ENCODE measurements at places on chromosomes 1 and 21. TPM values are rescaled to one million over a fixed set of nuclear protein-coding genes. Genes with fewer than 3 reads are reported as not detected.

NTMT2 gene
- polyA plus RNA-seq: not detected

PRAMEF6 gene
- not detected for polyA plus RNA-seq

CFHR5 gene
- not detected for polyA plus RNA-seq

C1orf141 gene
- polyA plus RNA-seq: not detected

CNKSR1 gene
- 85.0 TPM for polyA plus RNA-seq

OR2AK2 gene
- not detected for polyA plus RNA-seq

CELA2A gene
- polyA plus RNA-seq: not detected

FCRL6 gene
- polyA plus RNA-seq: 0.32 TPM

ALPL gene
- polyA plus RNA-seq: 3.0 TPM

ZNF695 gene
- polyA plus RNA-seq: 2.2 TPM

KCNT2 gene
- 0.27 TPM for polyA plus RNA-seq

NDUFV3 gene
- polyA plus RNA-seq: 29.2 TPM

LPAR3 gene
- polyA plus RNA-seq: not detected

KRTAP12-2 gene
- not detected for polyA plus RNA-seq

LCE3E gene
- not detected for polyA plus RNA-seq

B3GALT2 gene
- polyA plus RNA-seq: 8.9 TPM

CCT3 gene
- polyA plus RNA-seq: 113 TPM

SPRR1A gene
- not detected for polyA plus RNA-seq

CCDC27 gene
- polyA plus RNA-seq: 0.06 TPM

SERPINC1 gene
- polyA plus RNA-seq: 1.0 TPM

CA6 gene
- not detected for polyA plus RNA-seq

SETDB1 gene
- polyA plus RNA-seq: 56.1 TPM

AMY1B gene
- polyA plus RNA-seq: not detected

KPRP gene
- not detected for polyA plus RNA-seq

CD1C gene
- not detected for polyA plus RNA-seq

TMEM125 gene
- polyA plus RNA-seq: 56.0 TPM

RNF11 gene
- polyA plus RNA-seq: 88.6 TPM

ZC3H12A gene
- 12.4 TPM for polyA plus RNA-seq

PRKAA2 gene
- 4.4 TPM for polyA plus RNA-seq

CYB5RL gene
- 1.4 TPM for polyA plus RNA-seq

PPM1J gene
- polyA plus RNA-seq: not detected

BGLAP gene
- not detected for polyA plus RNA-seq

C1orf167 gene
- 2.4 TPM for polyA plus RNA-seq

RAB7B gene
- 0.45 TPM for polyA plus RNA-seq

TMEM69 gene
- polyA plus RNA-seq: 13.8 TPM

MEGF6 gene
- polyA plus RNA-seq: 5.5 TPM

KISS1 gene
- 5.5 TPM for polyA plus RNA-seq

NPL gene
- 3.8 TPM for polyA plus RNA-seq

SF3B4 gene
- 54.0 TPM for polyA plus RNA-seq

DDAH1 gene
- polyA plus RNA-seq: 47.8 TPM

KIF14 gene
- 2.8 TPM for polyA plus RNA-seq

ACTL8 gene
- polyA plus RNA-seq: 0.03 TPM

VWA5B1 gene
- 0.01 TPM for polyA plus RNA-seq

TGFB2 gene
- 0.49 TPM for polyA plus RNA-seq

TRIM17 gene
- polyA plus RNA-seq: not detected

PHACTR4 gene
- 39.1 TPM for polyA plus RNA-seq

CLIC6 gene
- 3.2 TPM for polyA plus RNA-seq

CYP4Z1 gene
- polyA plus RNA-seq: not detected

TRNP1 gene
- polyA plus RNA-seq: 10.8 TPM

TEDDM1 gene
- polyA plus RNA-seq: not detected
